H1 (cell line): ENCODE measurements at places on chromosomes 2 and 18. TPM values are rescaled to one million over a fixed set of nuclear protein-coding genes. Genes with fewer than 3 reads are reported as not detected.
A peak's percentile ranks its signal among the peaks of the same experiment; 100 is the strongest.

The DSG4 gene
- not detected in 2 replicates for total RNA-seq

The LYPD1 gene
- total RNA-seq, result 2.1 and 2.7 TPM in 2 replicates

The ASB18 gene
- total RNA-seq, result not detected in 2 replicates

The SLC9A2 gene
- total RNA-seq, result 0.13 and 0.15 TPM in 2 replicates

The TWIST2 gene
- total RNA-seq, result 2.1 and 2.6 TPM in 2 replicates

The GALNT5 gene
- 0.06 TPM in 1 of 2 replicates, not detected in the other for total RNA-seq

The CD8B2 gene
- not detected in 2 replicates for total RNA-seq

The ARHGAP28 gene
- 14.4 and 15.4 TPM in 2 replicates for total RNA-seq

The RNMT gene
- total RNA-seq, result 59.6 and 63.5 TPM in 2 replicates

The LAPTM4A gene
- total RNA-seq, result 187 and 193 TPM in 2 replicates

The TUBA4B gene
- total RNA-seq, result 0.24 TPM in 1 of 2 replicates, not detected in the other

DNA sequence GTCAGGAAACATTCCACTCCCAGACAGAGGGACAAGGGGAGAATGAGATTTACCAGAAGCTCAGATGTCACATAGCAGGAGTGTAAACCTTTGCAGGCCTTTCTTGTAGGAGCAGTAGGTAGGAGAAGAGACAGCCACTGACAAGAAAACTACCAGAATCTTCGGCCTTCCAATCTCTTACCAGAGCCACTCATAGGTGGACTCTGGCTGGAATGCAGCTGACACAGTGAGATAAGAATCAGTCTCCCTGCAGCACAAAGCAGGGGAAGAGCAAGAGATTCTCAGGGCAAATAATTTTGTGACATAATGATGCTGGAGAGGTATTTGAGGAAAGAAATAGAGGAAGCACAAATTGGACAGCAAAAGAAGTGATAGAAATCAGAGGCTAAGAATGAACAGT, 1534.5 kb downstream of the DPP10 start:
- H3K27ac ChIP-seq, result no peak overlapping the region
- DNase-seq, result no peak
- H3K36me3 ChIP-seq, result no peaks in the 10 kb centered on the region
- no peak overlapping the region for H3K4me3 ChIP-seq
- no peaks in the 10 kb centered on the region for H3K4me1 ChIP-seq

GRCh38 chr2:59276917-59277316, 1035.8 kb upstream of the FANCL start:
- H3K27me3 ChIP-seq, result no peaks in the 10 kb centered on the region
- H3K4me3 ChIP-seq, result no peak overlapping the region
- no peak for DNase-seq
- H3K27ac ChIP-seq, result no peak overlapping the region
- H3K4me1 ChIP-seq, result no peaks in the 10 kb centered on the region

DNA sequence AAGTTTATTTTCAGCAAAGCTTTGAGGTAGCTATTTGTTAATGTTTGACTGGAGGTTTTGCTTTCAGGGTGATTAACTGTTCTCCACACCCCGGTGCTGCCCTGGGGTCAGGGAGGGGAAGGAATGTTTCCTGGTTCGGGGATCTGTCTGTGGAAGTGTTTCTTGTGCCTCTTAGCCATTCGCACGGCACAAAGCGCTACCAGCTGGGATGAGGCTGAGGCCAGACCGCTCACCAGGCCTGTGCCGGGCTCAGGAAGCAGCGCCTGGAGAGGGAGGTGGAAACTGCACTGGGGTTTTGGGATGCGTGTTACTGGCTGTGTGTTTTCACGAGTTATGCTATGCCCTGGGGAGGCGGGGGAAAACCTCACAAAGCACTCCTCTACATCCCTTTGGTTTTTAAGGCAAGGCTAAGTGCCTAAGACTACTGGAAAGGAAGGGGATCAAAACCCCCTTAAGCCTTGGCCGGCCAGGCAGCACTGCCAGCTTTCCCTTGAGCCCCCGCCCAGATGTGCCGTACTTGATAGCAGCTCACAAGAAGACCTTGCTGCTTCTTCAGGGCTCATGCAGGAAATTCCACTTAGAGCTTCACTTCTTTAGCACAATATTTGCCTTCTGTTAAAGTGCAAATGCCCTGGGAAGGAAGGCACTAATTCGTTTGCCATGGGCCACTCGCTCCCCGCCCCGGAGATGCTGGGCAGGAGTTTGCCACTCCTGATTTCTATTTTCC, 65.7 kb upstream of the CNGA3 start:
- DNase-seq, result no peak
- no peaks in the 10 kb centered on the region for H3K36me3 ChIP-seq
- no peak overlapping the region for H3K4me3 ChIP-seq
- H3K4me1 ChIP-seq, result no peaks in the 10 kb centered on the region
- H3K27me3 ChIP-seq, result no peaks in the 10 kb centered on the region
- H3K27ac ChIP-seq, result no peak overlapping the region

DNA sequence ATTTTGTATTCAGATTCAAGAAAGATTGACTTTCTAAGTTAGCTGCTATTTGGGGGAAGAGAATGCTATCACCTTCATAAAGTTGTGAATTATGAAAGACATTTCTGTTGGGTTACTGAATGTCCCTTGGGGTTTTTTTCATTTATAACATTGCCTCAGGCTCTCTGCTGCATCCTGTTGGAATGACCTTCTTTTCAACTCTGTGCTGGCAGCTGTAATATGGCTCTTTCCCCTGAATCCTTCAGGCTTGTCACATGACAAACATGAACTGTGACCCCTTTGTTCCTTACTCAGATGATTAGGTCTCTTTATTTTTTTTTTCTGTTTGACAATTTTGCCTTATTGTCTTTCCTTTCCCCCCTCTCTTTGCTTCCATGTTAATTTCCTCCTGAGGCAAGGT, 159.8 kb downstream of the TAF4B start:
- no peaks in the 10 kb centered on the region for H3K27me3 ChIP-seq
- H3K36me3 ChIP-seq, result 0 out of 2 replicates have a peak, but pooled peaks cover 5% of the 10 kb centered on the region
- H3K4me1 ChIP-seq, result no peaks in the 10 kb centered on the region

GRCh38 chr18:13494871-13495445, 231.4 kb downstream of the FAM210A start:
- H3K4me1 ChIP-seq, result peaks cover 3% of the 10 kb centered on the region; the same call in 1 of the 2 replicates
- H3K36me3 ChIP-seq, result no peaks in the 10 kb centered on the region
- DNase-seq, result no peak
- H3K27me3 ChIP-seq, result no peaks in the 10 kb centered on the region
- no peak overlapping the region for H3K27ac ChIP-seq
- no peak overlapping the region for H3K4me3 ChIP-seq

GRCh38 chr2:168136392-168136977, 110.9 kb downstream of the STK39 start:
- DNase-seq, result no peak
- no peaks in the 10 kb centered on the region for H3K27me3 ChIP-seq
- H3K4me1 ChIP-seq, result no peaks in the 10 kb centered on the region; the same call in 1 of the 2 replicates
- no peak overlapping the region for H3K4me3 ChIP-seq
- no peak overlapping the region for H3K27ac ChIP-seq

GRCh38 chr2:168708080-168708479, 94.4 kb upstream of the NOSTRIN start:
- H3K4me1 ChIP-seq, result no peaks in the 10 kb centered on the region
- no peak overlapping the region for H3K27ac ChIP-seq
- no peaks in the 10 kb centered on the region for H3K36me3 ChIP-seq
- H3K27me3 ChIP-seq, result no peaks in the 10 kb centered on the region
- H3K4me3 ChIP-seq, result no peak overlapping the region
- no peak for DNase-seq

GRCh38 chr18:8625461-8626092, 16.3 kb downstream of the RAB12 start:
- H3K4me3 ChIP-seq, result no peak overlapping the region
- DNase-seq, result no peak
- H3K27me3 ChIP-seq, result no peaks in the 10 kb centered on the region
- H3K27ac ChIP-seq, result 0 out of 2 replicates have a peak overlapping the region, but pooled peaks have one; percentile 26

DNA sequence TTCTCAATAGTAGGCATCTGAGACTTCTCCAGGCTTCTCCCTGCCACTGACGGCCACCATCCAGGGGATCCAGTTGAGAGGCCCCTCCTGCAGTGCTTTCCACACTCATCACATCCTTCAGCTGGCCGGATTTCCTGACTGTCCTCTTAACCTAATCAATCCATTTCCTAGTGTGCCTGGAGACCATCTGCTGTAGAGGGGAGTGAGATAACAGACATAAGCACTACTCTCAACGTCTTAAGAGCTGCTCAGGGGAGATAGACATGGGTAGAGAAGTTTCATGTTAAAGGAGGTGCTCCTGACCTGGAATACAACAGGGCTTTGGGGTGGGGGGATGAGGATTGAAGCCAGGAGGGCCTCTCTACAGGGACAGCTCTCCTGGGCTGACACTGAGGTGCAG, 14.2 kb downstream of the SPR start:
- peaks cover 10% of the 10 kb centered on the region for H3K27me3 ChIP-seq
- no peaks in the 10 kb centered on the region for H3K4me1 ChIP-seq
- DNase-seq, result no peak
- no peak overlapping the region for H3K4me3 ChIP-seq
- no peaks in the 10 kb centered on the region for H3K36me3 ChIP-seq

GRCh38 chr2:85827879-85828569, 60.8 kb downstream of the ST3GAL5 start:
- no peaks in the 10 kb centered on the region for H3K36me3 ChIP-seq
- no peaks in the 10 kb centered on the region for H3K27me3 ChIP-seq
- H3K27ac ChIP-seq, result no peak overlapping the region
- H3K4me1 ChIP-seq, result no peaks in the 10 kb centered on the region
- DNase-seq, result no peak
- H3K4me3 ChIP-seq, result no peak overlapping the region

DNA sequence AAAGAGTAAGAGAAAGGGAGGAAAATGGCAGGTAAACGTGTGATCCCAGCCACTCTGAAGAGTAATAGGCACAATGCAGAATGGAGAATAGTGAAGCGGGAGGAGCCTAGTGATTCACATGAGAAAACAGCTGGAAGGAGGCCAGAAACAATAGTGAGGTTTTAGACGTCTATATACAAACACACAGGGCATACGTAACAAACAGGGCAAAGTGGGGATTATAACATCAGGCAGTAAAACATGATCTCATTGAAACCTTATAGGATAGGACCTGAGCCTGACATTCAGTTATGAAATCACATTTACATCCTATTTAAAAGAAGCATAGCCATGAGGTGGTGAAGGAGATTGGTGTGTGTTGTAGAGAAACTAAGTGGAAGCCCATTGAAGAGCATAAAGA, 33.0 kb upstream of the GATA6 start:
- H3K27ac ChIP-seq, result no peak overlapping the region
- no peak for DNase-seq
- H3K27me3 ChIP-seq, result no peaks in the 10 kb centered on the region
- no peaks in the 10 kb centered on the region for H3K4me1 ChIP-seq
- no peaks in the 10 kb centered on the region for H3K36me3 ChIP-seq
- H3K4me3 ChIP-seq, result no peak overlapping the region

DNA sequence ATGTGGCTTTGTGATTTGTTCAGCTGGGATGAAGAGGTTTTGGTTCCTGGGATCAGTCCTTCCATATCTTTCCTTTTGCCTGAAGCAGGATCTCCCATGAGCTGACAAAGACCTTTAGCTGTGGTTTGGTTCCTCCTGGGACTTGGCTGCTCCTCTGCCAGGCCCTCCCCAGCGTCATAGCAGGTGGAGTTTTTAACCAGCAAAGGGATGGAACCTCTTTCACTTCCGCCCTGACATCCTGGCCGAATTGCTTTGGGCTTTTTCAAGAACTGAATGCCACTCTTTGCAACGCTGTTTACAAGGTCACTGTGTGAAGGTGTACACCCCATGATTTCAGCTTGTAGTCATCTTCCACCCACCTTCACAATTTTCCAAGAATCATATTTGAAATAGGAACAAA, 390 bp downstream of the PCARE start:
- peak; percentile 4 for DNase-seq
- no peaks in the 10 kb centered on the region for H3K27me3 ChIP-seq
- no peak overlapping the region for H3K4me3 ChIP-seq

DNA sequence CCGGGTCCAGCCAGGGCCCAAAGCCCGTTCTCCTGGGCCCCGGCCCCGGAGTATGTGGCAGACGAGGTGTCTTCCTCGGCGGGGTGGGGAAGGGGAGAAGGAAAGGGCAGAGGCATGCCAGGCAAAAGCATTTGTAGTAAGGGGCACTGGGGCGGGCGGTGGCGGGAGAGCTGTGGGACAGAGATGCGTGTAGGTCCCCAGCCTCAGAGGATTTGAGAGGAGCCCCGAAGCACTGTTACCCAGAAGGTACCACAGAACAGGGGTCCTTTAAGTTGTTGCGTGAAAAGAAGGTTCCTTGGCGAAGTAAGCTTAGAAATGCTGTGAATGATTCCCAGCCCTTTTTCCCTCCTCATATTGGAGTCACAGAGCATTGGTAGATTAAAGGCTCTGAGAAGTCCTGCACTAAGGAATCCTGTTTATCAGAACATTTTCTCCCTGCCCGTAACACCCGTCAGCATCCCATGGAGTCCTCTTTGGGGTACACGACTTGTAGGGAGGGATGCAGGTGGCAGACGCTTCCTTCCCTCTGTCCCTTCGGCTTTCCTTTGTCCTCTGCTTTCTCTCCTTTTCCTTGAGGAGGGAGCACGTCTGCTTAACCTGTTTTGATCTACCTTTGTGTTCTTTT, 12.5 kb downstream of the GAREM2 start:
- 0 out of 2 replicates have a peak overlapping the region, but pooled peaks have one; percentile 28 for H3K27ac ChIP-seq
- no peak for DNase-seq
- H3K27me3 ChIP-seq, result peaks cover 6% of the 10 kb centered on the region; the same call in 1 of the 2 replicates
- peaks cover 8% of the 10 kb centered on the region; the same call in 1 of the 2 replicates for H3K36me3 ChIP-seq
- H3K4me1 ChIP-seq, result no peaks in the 10 kb centered on the region; the same call in 1 of the 2 replicates
- peak overlapping the region; percentile 53 for H3K4me3 ChIP-seq

GRCh38 chr18:35856178-35856577, 116.3 kb upstream of the RMP24 start:
- H3K27me3 ChIP-seq, result no peaks in the 10 kb centered on the region
- no peaks in the 10 kb centered on the region for H3K36me3 ChIP-seq
- no peak overlapping the region for H3K27ac ChIP-seq
- H3K4me1 ChIP-seq, result peaks cover 4% of the 10 kb centered on the region; the same call in 1 of the 2 replicates

- no peaks in the 10 kb centered on the region for H3K4me1 ChIP-seq
- no peak for DNase-seq
- no peak overlapping the region for H3K27ac ChIP-seq
- H3K4me3 ChIP-seq, result no peak overlapping the region
- H3K27me3 ChIP-seq, result no peaks in the 10 kb centered on the region
Observed at GRCh38 chr2:237533668-237534161, 32.7 kb upstream of the PRLH start.

DNA sequence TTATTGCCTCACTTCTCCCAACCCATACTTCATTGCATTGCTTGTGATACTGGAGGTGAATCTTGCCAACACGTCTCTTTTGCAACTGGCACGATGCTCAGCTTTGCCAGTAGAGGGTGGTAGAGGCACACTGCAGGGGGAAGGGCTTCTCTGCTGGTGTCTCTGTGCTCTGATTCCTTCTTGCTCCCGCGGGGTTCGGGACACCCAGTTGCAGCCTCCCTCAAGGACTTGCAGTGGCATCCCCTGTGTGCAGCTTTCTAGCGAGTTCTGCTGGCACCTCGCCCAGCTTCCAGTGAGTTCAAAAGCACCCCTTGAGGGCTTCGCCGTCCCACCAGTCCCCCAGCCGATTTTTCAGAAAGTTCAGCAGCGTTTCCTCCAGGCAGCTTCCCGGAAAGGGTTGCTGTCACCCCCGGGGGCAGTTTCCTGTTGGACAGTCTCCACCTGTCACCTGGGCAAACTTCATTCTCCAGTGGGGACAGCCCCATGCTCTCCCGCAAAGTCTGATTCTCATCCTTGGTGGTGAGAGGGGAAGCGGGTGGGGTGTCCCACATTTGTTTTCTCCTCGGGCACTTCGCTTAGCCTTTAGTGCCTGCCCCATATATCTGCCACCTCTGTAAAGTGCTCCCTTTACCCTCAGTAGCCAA, 35.4 kb upstream of the EN1 start:
- H3K4me1 ChIP-seq, result peaks cover 2% of the 10 kb centered on the region; the same call in 1 of the 2 replicates
- H3K36me3 ChIP-seq, result no peaks in the 10 kb centered on the region
- peak; percentile 80 for DNase-seq
- no peak overlapping the region for H3K27ac ChIP-seq
